ENCODE measurements at places on chromosomes 5 and 9. TPM values are rescaled to one million over a fixed set of nuclear protein-coding genes. Genes with fewer than 3 reads are reported as not detected.

GFI1B gene
- polyA plus RNA-seq = 0.30 TPM

SOHLH1 gene
- 1.0 TPM for polyA plus RNA-seq

NINJ1 gene
- polyA plus RNA-seq = 54.2 TPM

RPL35 gene
- polyA plus RNA-seq = 840 TPM

HMCN2 gene
- polyA plus RNA-seq = 4.7 TPM

UNC5A gene
- polyA plus RNA-seq = 18.2 TPM

SECISBP2 gene
- polyA plus RNA-seq = 56.4 TPM

BTNL8 gene
- not detected for polyA plus RNA-seq

MGAT1 gene
- polyA plus RNA-seq = 74.4 TPM

ASPN gene
- polyA plus RNA-seq = 41.1 TPM

FAT2 gene
- 5.1 TPM for polyA plus RNA-seq

SPATA6L gene
- polyA plus RNA-seq = 3.2 TPM

IL17B gene
- 0.87 TPM for polyA plus RNA-seq

PCDHB16 gene
- 6.5 TPM for polyA plus RNA-seq

FAM78A gene
- polyA plus RNA-seq = 5.1 TPM

GRXCR2 gene
- polyA plus RNA-seq = not detected

VAV2 gene
- 48.3 TPM for polyA plus RNA-seq

OR5C1 gene
- polyA plus RNA-seq = not detected

SNCAIP gene
- 35.8 TPM for polyA plus RNA-seq

LHX6 gene
- polyA plus RNA-seq = 3.2 TPM

CER1 gene
- polyA plus RNA-seq = 0.78 TPM

PRDM9 gene
- polyA plus RNA-seq = not detected

AGPAT2 gene
- 11.0 TPM for polyA plus RNA-seq

PCDHA11 gene
- polyA plus RNA-seq = 13.0 TPM

CCL27 gene
- polyA plus RNA-seq = 1.0 TPM

SLC45A2 gene
- polyA plus RNA-seq = 0.56 TPM

SPINK6 gene
- polyA plus RNA-seq = not detected

Data from spinal cord (tissue), 10 donors.